ENCODE measurements at places on chromosomes 12 and 14.

- no peak for DNase-seq
These were observed 256.9 kb downstream of the RAD51B start for GRCh38 chr14:68076451-68076850.

GRCh38 chr14:22593189-22593588 is 4.2 kb upstream of the DAD1 start:
- DNase-seq: no peak

- no peak for DNase-seq
These were observed 34.4 kb upstream of the FBRSL1 start for GRCh38 chr12:132455565-132455964.

DNA sequence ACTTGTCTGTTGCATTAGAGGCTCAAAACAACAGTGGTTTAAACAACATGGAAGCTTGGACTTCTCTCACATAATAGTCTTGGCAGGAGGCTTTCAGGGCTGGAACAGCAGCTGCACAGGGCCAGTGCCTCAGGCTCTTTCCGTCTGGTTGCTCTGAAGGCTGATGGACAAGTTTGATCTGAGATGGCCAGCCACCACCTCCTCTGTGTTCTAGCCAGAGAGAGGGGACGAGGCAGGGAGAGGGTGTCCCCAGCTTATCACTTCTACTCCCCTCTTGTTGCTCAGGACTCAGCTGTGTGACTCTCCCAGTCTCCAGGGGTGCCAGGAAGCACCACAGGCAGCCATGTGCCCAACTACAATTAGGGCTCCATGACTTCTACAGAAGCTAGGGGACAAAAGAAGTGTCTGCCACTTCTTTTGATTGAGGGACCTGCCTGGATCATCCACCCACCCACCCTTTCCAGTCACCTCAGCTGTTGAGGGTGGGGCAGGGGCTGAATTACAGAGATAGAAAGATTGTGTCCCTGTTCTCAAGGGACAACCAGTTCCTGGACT is 46.6 kb downstream of the SMIM41 start:
- DNase-seq: no peak

- DNase-seq: no peak
These were observed 13.2 kb downstream of the STK38L start for GRCh38 chr12:27257104-27257843.

- DNase-seq: no peak
These were observed 38.9 kb downstream of the STXBP6 start for GRCh38 chr14:25011095-25011494.

DNA sequence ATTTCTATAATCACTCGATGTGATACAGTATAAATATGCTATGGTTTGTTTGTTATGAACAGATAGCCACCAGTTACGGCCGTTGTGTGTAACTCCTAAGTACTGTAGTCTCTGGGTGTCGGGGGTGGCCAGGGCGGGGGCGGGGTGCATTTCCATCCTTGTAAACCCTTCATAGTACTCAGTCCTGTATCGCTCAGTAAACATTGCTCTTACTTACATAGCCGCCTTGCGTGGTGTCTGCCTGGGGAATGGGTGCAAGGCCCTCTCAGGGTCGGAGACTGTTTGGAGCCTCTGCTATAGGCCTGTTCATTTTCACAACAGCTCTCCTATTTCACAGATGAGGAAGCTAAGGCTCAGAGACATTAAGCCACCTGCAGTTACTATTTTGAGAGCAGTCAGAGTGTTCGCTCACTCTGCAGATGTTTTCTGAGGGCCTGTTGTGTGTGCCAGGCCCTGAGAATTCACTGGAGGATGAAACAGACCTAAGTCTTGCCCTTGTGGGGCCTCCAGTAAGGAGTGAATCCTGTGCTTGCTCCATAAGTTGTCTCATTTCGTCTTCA is 42.5 kb downstream of the JDP2 start:
- no peak for DNase-seq

- DNase-seq: no peak
These were observed 8.9 kb downstream of the IKZF4 start for GRCh38 chr12:56029666-56030293.

GRCh38 chr12:121468499-121468801 is 68.5 kb downstream of the RNF34 start:
- no peak for DNase-seq

GRCh38 chr12:76713986-76714385 is 49.9 kb upstream of the ZDHHC17 start:
- DNase-seq: no peak

DNA sequence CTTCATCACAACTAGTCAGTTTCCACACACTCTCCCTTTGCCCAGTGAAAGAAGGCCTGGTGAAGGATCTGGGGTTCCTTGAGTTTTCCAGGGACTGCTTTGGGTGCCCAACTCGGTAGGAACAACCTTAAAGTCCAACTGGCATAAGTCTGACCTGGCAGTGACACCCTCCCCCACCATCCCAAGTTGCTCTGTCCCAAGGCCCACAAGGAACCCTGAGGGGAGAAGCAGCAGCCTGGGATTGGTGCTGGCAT is 1.6 kb downstream of the KMT2D start:
- no peak for DNase-seq

GRCh38 chr12:20120403-20120725 is 248.0 kb upstream of the PDE3A start:
- DNase-seq: no peak

DNA sequence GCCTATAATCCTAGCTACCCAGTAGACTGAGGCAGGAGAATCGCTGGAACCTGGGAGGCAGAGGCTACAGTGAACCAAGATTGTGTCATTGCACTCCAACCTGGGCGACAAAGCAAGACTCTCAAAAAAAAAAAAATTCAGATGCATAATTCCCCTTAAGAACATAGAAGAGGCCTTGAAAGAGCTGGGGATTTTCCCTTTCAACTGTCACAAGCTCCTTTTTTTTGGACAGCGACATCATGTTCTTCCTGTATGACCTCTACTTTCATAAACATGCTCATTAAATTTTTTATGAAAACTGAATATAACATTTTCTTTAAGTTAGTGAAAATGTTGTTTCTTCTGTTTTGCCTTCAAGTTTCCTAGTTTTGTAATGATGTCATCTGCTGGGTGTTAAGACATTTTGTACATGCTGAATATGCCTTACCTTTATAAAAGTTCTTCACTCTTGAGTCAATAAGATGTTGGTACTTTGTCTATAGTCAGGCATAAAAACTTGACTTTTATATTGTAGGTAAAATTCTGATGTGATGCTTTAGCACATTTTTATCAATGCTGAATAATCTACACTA is 76.0 kb downstream of the PTHLH start:
- DNase-seq: no peak

GRCh38 chr14:94397289-94398181 is 9.1 kb upstream of the SERPINA1 start:
- DNase-seq: no peak

- no peak for DNase-seq
These were observed 79.6 kb downstream of the SLC16A7 start for GRCh38 chr12:59675461-59675860.

DNA sequence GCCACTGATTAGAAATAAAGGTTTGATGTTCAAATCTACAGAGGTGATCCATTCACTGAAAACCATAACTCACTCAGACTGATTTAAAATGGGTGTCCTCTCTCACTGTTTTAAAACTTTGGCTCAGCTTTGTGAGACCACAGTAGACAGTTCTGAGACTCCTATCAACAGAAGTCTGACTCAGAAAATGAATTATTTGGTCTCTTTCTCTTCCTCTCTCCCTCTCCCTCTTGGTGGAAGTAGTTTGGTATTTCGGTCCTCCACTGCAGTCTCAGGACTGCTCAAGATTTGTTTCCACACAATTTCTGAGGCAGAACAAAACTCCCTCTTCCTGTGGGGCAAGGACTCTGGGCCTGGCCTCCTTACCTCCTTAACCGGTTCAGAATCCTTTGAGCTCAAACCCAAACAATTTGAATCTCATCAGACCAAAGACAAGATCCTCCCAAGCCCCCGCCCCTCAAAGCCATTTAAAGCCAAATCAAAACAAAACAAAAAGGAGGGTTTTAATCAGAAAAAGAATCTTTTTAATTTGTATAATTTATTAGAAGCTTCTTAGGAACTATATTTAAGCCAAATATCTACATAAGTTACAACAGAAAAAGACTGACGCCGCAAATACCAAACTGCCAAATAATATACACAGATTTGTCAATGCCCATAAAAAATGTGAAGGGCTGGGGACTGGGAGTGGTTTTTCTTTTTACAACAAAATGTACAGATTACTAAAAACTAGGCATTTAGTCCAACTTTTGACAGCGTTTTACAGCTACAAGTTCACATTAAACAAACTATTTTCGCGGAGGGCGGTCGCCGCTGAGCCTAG is 3.9 kb downstream of the NKX2-1 start:
- DNase-seq: no peak

DNA sequence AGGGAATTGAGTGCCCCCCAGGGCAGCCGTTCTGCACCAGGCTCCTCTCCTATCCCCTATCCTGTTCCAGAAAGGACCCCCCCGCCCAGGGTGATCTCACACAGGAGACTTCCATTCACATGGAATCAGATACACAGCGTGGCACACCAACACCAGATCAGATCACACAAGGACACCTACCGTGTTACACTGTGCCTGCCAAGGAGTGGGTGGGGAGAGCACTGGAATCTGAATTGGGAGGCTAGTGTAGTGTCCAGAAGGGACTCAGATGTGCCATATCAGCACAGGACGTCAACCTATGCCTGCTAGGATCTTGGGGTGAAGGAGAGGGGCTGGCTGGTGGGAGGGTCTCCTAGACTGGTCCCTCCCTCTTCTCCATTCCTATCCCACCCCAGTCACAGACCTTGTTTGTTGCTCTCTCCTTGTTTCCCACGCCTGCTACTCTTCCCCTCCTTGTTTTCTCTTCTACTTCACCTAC is 2.3 kb downstream of the PTMS start:
- DNase-seq: no peak

DNA sequence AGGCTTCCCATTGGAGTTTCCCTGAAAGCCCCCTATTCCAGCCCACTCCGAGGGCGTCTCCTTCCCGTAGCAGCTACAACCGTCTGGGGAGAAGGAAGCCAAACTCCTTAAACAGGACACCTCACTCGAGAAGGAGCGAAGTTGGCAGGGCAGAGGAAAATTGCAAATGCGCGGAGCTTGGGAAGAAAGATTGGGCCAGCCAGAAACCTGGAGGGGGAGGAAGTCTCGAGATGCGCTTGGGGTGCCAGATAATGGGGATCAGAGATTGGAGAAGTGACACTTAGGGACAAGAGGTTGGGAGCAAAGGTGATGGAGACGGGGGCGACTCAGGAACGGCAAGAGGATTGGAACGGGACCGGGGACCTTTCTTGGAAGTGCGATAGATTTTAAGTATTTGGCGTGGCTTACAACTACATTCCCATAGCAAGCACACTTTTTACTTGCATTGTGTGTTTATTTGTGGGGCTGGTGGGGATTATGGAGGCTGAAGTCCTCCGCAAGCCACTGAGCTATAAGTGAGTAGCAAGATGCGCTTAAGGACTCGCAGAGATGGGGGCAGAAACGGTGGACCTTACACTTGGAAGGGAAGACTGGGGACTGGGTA is 926 bp downstream of the HRK start:
- no peak for DNase-seq

DNA sequence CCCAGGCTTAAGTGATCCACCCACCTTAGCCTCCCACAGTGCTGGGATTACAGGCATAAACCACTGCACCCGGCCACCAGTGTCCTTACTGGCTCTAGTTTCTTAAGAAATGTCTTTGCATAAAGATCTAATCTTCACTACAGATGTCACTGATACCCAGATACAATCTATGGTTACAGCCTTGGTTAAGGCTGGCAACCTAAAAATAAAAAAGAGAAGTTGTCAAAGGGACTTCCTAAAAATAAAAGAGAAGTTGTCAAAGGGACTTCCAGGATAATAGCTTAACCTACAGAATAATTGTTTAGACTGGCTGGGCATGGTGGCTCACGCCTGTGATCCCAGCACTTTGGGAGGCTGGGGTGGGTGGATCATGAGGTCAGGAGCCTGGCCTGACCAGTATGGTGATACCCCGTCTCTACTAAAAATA is 27.6 kb downstream of the ETFBKMT start:
- no peak for DNase-seq

- DNase-seq: peak; percentile 3
These were observed 226.3 kb upstream of the NOS1 start for GRCh38 chr12:117587631-117588287.

DNA sequence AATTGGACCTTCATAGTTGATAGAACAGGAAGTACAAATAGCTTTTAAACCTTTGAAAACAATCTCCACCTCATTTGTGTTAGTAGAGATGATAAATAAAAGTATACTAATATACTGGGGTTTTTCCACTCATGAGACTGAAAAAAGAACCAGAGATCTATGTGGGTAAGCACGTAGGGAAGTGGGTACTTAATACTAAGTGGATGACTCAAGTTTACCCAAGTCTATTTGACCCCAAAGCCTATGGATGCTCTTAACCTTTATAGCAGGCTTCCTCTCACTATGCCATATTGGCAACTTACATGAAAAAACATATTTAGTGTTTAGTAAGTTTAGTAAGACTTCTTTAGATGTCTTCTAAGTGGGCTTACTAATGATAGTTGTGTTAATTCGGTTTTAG is 49.2 kb upstream of the CHPT1 start:
- DNase-seq: no peak

GRCh38 chr14:20998674-20999366 is at the start of gene SLC39A2:
SLC39A2 (plus strand) TSS chr14:20999293; CDS start chr14:20999447, 154 bp downstream.
- DNase-seq: no peak
